ENCODE measurements at places on chromosomes 2 and 18.

- no peak for DNase-seq
These were observed 66.9 kb downstream of the ACVR1 start for GRCh38 chr2:157809212-157809611.

DNA sequence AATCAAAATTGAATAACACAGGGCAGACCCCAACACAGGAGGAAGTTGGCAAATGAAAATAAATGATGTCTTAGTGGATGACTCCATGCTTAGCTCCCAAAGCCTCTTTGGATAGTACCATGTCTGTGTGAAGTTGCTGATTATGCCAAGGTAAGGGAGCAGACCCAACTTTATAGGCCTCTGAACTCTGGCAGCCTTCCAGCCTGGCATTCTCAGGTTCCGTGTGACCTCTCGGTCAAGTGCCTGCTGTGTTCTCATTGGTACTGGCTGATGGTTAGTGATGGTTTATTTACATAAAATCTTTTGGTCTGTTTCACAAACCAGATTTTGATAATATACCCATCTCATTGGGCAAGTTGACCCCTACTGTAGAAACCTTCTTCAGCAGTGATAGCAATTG, 112.2 kb upstream of the TTC39C start:
- no peak for DNase-seq

GRCh38 chr2:140648393-140648792, 1482.4 kb downstream of the LRP1B start:
- DNase-seq = no peak

DNA sequence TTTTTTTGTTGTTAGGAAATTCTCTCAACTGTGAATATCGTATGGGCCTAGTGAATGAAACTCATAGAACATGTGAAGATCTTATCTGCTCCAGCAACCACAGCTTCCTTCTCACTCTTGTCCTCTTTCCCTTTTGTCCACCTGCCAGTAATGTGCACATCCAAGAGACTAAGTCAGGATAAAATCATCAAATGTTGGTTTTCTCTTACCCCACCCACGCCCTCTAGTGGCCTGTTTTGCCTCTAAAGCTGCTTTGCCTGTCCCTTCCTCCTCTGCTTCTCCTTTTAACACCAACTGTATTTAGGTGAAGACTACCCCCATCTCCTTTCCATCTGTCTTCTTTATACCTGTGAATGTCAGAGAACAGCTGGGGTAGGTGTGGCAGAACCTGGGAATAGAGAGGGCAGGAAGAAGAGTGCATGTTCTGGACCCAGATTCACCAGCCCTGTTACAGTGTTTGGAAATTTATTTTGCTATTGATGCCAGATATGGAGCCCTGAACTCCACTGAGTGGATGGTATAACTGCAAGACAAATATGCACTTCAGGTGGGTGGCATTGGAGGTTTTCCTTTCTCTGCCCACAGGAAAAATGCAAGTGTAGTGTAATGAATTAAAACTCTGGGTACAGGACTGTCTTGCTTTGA, 8.4 kb upstream of the MGAT5 start:
- peak; percentile 70 for DNase-seq

DNA sequence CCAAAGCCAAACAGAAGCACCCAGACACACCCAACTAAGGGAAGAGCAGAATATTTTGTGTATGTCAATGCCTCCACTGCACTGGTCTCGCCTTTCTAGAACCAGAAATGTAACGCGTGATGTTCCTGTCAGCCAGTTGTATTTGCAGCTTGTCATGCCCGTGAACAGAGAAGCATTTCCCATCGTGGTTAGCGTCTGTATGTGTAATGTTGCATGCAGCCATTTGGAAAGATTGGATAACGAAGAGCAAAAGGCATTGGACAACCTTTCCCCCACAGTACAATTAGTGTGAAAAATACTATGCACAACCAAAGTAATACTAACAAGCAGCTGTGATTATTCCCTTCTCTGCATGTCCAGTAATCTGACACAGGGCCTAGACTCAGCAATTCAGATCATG, 140.5 kb downstream of the TMEM163 start:
- no peak for DNase-seq

- DNase-seq = peak; percentile 86
These were observed at the start of gene DPP4 for GRCh38 chr2:162073888-162074631. DPP4 (minus strand) TSS chr2:162074215; CDS start chr2:162073981, 234 bp downstream.

GRCh38 chr18:62165583-62165982, 21.3 kb downstream of the PIGN start:
- no peak for DNase-seq

DNA sequence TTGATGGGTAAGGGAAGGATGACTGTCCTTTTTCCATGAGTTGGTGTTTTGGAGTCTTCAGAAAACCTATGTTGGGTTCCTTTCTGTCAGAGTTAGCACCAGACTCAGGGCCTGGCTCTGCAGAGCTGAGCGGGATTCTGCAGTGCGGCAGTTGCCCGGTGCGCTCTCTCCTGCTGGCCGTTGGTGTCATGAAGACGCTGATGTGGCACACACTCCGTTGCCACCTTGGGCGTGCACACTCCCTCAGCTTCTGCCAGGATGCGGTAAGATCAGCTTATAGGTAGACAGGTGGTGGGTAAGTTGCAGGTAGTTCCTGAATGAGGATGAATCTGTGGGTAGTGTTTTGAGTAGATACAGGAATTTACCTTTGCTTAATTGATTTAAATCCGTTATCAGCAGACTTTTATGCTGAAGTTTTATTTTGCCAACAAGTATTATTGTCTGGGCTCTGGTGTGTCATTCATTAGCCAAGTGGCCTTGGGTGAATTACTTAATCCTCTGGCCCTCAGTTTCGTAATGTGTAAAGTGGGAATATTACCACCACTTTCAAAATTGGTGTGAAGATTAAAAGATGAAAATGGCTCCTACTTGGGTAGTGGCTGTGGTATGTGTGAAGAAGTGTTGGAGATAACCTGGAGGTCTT, 26.8 kb downstream of the DGKD start:
- DNase-seq = no peak

DNA sequence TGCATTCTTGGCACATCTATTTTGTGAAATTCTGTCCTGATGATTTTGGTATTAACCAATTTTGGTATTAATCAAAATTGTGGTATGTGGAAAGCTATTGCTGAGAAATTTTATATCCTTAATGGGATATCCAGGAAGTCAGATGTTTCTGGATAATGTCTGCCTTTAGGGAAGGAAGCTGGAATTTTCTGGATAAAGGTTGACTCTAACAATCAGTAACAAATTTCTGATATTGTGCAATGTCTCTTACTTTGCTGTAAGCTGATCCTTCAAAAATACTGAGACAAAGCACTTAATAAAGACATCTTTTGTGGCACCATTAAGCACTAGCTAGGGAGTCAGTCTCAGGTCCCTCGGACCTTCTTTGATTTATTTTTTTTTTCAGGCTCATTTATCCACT, 100.8 kb upstream of the UGP2 start:
- no peak for DNase-seq

DNA sequence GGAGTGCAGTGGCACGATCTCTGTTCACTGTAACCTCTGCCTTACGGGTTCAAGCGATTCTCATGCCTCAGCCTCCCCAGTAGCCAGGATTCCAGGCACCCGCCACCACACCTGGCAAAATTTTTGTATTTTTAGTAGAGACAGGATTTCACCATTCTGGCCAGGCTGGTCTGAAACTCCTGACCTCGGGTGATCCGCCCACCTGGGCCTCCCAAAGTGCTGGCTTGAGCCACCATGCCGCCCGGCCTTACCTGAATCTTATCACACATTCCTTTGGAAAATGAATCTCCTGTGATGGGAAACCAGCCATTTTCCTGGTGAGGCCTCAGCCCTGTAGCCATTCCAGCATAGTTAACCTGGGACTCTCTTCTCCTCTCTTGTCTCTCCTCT, 57.8 kb downstream of the HPCAL1 start:
- no peak for DNase-seq

All from Peyer's patch (tissue), 4 donors.